ENCODE measurements at places on chromosomes 16 and 17.

DNA sequence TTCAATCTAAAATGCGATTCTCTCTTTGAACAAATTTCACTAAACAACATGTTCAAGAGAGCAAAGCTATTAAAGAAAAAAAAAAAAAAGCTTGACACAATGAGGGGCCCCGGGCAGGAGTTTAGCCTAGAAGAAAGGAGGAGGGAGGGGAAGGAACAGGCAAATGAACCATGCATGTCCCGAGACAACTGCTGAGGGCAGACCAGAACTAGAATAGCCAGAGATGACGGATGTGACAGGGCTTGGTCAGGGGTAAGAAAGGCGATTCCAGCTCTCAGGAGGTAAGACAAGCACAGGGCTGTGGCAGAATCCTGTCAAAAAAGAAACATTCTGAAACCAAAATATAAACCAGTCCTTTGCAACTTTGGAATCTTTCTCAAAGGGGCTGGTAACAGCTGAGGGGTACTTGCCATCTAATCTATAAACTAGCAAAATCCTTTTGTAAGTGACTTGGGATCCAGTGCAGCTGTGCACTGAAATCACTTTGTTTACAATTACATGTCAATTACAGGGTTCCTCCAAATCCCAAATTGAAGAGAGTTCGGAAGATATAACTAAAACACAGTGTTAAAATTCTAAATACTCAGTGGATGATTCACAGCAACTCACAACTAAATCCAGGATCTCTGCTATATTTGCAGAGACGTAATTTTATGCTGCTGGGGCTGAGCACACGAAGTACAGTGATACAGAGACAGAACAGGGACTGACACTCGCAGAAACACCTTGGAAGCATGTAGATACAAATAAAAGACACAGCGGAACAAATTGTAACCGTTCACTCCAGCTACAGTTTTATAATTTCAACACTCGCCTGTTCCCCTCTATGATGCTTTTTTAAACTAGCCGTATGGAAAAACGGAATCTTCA lies 567.4 kb upstream of the ZFHX3 start:
- no peak for DNase-seq

DNA sequence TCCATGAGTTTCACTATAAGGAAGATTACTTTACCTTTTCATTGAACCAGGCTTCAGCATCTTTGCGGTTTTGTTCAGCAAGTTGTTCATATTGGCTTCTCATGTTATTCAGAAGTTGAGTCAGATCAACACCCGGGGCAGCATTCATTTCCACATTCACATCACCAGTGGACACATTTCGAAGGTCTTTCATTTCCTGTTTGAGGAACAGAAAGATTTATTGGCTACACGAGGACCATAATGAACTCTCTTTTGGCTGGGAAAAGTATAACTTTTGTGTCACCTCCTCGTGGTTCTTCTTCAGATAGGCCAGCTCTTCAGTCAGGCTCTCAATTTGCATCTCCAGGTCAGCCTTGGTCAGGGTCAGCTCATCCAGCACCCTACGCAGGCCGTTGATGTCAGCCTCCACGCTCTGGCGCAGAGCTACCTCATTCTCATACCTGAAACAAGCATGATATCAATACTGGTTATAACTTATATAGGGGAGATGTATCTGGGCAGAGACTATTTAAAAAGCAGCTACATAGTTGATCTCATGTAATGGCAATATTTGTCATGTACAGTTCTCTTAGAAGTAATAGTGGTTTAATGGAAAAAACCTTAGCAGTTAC lies 2.1 kb downstream of the KRT10 start:
- no peak for DNase-seq

GRCh38 chr17:40443196-40443987 lies at the start of gene IGFBP4:
Gene IGFBP4, plus strand, starts transcription at chr17:40443450. Its CDS starts 286 bp downstream, at chr17:40443736.
- peak; percentile 59 for DNase-seq

GRCh38 chr16:65783709-65784474 lies 582.6 kb upstream of the CDH5 start:
- DNase-seq = no peak

DNA sequence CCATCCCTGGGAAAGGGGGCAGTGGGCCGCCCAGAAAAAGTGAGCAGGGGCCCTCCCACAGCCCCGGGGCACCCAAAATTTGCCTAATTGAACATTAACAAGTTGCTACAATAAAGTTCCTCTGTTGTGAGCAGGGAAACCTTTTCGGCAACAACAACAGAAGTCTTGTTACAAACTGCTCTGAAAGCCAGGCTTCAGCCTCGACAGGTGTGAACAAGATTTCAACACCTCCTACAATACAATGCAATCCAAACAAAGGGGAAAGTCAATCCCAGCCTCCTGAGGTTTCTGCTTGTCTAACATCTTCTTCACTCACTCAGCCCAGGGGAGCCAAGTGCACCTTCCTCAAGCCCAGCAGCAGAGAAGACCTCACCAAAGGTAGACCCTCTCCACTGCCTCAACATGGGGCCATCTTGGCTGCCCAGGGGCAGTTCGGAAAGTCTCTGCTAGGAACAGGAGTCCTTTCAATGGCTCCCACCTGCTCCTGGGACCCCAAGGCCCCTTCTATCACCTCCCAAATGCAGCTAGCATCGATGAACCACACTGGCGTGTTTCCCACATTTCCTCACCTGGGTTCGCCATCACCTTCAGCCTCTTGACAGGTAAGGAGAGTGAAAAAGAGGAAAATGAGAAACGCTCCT lies 19.1 kb downstream of the ZFHX3 start:
- DNase-seq = no peak

DNA sequence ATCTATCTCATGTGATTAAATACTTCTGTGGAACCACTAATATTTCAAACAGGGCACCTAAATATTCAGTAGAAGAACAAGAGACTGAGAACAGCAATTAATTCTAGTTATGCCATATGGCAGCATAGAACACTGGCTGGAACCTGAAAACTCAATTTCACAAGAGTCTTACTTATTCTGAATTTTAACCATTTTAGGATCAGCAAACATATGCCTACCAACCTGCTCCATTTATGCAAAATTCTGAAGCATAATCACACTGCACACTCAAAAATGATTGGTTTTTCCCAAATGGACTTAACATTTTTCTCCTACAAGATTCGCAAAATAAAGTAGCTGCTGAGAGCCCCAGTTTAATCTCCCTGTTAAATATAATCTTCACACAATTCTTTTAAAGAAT lies 43.2 kb downstream of the SKAP1 start:
- no peak for DNase-seq

- DNase-seq = no peak
Measured at GRCh38 chr17:75922173-75922961, 17.7 kb upstream of the MRPL38 start.

- no peak for DNase-seq
Measured at GRCh38 chr16:8109510-8110369, 480.6 kb downstream of the TMEM114 start.

DNA sequence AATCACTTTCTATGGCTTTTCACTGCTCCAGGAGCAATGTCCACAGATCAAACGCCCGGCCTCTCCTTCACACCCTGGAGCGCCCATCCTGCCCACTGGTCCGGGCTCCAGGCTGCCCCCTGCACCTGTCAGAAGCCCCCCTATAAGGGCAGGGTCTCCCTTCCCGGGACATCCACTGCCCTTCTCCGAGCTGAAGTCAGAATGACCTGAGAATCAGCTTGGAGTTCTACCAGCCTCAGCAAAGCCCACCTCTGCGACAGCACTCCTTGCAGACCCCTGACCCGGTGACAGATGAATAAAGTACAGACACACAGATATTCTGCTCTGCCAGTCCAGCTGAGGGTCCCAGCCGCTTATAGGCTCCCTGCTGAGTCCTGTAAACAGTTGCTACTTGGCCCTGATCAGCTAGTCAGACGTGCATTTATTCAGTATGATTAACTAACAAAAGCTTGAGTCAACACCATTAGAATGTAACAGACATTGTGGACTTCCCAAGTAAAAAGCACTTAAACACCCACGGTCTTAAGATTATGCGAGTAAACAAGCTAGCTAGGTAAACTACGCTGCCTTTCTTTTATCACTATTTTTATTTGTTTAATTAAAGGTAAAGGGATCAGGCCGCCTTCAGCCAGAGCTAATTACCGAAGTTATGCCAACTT lies 4.8 kb downstream of the SLC7A5 start:
- no peak for DNase-seq

GRCh38 chr16:50068550-50068949 lies 2.8 kb downstream of the HEATR3 start:
- DNase-seq = no peak

GRCh38 chr16:31402687-31403086 lies 9.6 kb downstream of the ITGAD start:
- DNase-seq = no peak

DNA sequence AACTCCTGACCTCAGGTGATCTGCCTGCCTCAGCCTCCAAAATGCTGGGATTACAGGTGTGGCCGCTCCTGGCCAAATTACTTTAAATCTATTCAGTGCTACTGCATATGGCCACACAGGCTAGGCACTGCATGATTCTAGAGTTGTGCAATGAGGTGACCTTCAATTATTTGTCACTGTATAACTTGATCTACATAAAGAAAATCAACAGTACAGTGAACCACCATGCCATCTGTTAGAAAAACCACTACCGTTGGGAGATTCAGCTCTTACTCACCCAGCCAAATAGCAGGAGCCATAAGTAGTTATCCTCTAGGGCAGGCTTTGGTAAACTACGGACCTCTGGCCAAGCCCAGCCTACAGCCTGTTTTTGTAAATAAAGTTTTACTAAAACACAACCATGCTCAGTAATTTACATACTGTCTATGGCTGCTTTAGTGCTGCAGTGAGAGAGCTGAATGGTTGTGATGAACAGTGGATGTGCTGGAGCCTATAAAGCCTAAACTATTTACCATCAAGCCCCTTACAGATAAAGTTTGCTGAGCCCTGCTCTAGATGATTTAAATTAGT lies 40.7 kb upstream of the TANC2 start:
- DNase-seq = no peak

DNA sequence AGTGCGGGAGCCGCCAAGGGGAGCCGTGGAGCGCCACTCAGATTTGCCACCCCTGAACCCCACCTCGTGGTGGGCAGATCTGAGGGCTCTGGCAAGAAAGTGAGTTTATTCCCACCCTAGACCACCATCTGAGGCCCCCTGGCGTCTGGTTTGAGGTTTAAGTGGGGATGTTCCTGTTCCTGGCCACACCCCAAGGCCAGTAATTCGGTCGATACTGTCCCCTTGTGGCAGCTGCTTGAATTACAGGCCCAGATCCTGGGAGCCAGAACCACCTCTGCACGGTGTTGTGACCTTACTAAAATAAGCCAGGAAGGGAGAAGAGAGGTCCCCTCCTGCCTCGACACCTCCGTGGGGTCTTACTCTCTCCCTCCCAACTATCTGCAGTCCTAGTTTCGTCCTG lies 3.3 kb upstream of the LAT start:
- DNase-seq = no peak

DNA sequence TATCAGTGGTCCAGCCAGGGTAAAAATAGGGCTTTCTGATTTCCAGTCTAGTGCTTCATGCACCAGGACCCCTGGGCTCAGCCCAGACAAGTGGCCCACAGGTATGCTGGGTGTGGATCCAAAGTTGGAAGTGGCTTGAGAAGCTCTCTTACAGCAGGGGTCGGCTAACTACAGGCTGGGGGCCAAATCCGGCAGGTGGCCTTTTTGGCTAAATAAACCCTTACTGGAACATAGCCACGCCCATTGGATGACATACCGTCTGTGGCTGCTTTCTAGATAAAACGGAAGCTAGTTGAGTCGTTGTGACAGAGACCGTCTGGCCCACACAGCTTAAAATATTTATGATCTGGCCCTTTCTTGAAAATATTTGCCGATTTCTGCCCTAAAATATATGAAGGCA lies 119.0 kb upstream of the CDC42EP4 start:
- no peak for DNase-seq

DNA sequence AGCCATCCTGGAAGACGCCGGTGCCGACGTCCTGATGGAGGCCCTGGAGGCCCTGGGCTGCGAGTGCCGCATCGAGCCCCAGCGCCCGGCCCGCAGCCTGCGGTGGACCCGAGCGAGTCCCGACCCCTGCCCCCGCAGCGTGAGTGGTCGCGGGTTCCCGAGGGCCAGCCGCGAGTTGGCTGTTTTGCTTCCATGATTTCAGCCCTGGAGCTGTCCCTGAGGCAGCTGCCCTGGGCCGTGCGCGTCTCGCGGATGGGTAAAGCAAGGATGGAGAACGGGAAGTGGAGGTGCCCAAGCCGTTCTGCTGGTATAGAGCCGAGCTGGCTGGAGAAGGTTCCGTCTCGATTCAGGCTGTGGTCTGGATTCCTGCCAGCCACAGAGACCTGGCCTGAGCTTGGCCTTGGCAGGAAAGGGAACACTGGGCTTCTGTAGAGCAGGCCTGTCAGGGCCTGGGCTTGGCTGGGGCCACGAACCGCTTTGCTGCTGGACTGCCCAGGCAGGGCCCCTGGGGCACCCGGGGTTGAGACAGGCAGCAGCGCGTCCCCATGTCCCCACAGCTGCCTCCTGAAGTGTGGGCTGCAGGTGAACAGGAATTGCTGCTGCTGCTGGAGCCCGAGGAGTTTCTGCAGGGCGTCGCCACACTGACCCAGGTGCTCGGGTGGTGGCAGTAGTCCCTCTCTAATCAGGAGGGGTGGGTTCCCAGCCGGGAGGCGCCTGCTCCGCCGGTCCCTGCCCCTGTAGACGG lies 941 bp upstream of the MRPS34 start:
- DNase-seq = no peak

- DNase-seq = no peak
Measured at GRCh38 chr16:1156055-1156982, 3.4 kb downstream of the CACNA1H start.

GRCh38 chr16:77894162-77894561 lies 105.8 kb downstream of the VAT1L start:
- DNase-seq = no peak

- DNase-seq = no peak
Measured at GRCh38 chr16:11395008-11395948, 50.0 kb downstream of the RMI2 start.

GRCh38 chr17:62663304-62663703 lies 35.8 kb downstream of the MRC2 start:
- DNase-seq = no peak

GRCh38 chr17:18182978-18183333 lies 672 bp upstream of the ALKBH5 start:
- peak; percentile 75 for DNase-seq

DNA sequence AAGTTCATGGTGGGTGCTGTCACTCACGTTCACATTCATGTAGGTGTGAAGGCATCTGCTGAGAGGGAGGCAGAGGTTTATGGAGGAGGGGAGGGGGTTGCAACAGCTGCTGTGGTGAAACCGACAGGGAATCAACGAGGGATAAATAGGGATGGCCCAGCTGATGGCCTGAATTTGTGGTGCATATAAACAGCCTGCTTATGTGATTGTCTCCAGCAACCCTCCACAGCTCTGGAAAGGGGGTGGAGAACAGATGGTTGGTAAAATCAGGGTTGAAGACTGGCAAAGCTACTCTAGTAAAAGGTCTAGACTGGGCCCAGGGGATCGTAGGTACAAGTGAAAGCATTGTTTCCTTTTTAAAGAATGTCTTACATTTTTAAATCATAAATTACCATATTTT lies 53.7 kb downstream of the IQCK start:
- DNase-seq = no peak

- DNase-seq = no peak
Measured at GRCh38 chr16:4404247-4404966, 12.0 kb downstream of the CORO7 start.

Measured in activated T-cell treated with anti-CD3 and anti-CD28 coated beads, Interleukin-2, amount 50 U/mL, for 4 hours (primary cell).